Fibroblast of skin of left quadriceps (primary cell): ENCODE measurements at places on chromosomes 7 and 10.
A peak's percentile ranks its signal among the peaks of the same experiment; 100 is the strongest.

- no peak for DNase-seq
Measured at GRCh38 chr7:130409067-130409711, 28.9 kb downstream of the CPA1 start.

- DNase-seq = no peak
Measured at GRCh38 chr7:24428676-24429075, 144.6 kb upstream of the PALS2 start.

GRCh38 chr7:99033765-99034164 is 110.1 kb downstream of the SMURF1 start:
- DNase-seq = no peak

DNA sequence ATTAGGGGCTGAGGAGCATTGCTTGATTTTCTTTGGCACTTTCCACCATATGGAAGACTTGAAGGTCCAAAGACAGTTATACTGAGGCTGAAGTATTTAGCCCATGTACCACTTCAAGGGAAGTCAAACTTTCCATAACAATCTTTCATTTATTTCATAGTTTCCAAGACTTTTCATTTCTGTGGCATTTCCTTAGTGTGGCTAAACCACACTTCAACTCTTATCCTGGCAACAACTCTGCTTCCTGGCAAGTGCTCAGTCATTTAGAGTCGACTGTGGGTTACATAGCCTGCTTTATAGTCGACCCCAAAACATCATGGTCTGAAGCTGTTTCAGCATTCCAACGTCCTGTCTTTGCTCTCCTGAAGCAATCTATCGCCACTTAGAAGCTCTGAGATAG is 343.0 kb upstream of the SEMA3D start:
- peak; percentile 84 for DNase-seq

DNA sequence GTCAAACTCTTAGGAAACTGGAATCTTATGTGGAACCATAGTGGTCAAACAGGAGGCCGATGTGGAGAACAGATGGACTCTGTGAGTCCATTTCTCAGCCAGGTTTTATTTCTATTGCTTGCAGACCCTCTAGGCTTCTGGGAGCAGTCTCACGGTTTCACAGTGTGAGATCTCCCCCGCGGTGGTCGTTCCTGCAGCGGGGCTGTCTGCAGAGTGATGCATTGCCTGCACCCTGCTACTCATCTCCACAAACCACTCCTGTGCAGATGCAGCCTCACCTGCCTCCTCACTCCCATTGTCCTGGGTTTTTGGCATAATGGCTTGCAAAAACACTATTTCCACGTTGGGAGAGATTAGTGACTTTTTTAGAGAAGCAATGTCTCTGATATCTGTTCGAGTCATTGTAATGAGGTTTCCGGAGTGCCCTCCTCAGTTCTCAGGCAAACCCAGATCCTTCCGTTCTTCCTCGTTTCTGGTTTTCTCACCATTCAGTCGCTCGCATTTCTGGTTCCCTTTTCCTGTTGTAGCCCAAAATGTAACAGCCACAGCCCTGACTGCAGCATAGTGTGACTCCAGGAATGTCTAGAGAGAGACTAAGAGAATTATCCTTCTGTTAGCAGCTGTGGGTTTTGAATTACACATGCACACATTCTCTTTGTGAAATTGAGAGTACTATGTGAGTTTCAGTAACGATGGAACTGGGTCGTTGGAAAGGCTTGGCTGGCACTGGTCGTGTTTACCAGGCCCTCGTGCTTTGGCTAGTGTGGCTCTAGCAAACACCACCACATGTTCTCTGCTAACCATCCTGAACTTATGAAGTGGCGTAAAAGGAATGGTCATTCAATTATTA is 30.2 kb downstream of the ACADSB start:
- no peak for DNase-seq

- no peak for DNase-seq
Measured at GRCh38 chr7:130309986-130310385, 17.0 kb downstream of the CPA4 start.

- DNase-seq = no peak
Measured at GRCh38 chr10:30398788-30399187, 35.2 kb upstream of the MAP3K8 start.

- no peak for DNase-seq
Measured at GRCh38 chr10:13078912-13079775, 20.8 kb upstream of the OPTN start.

DNA sequence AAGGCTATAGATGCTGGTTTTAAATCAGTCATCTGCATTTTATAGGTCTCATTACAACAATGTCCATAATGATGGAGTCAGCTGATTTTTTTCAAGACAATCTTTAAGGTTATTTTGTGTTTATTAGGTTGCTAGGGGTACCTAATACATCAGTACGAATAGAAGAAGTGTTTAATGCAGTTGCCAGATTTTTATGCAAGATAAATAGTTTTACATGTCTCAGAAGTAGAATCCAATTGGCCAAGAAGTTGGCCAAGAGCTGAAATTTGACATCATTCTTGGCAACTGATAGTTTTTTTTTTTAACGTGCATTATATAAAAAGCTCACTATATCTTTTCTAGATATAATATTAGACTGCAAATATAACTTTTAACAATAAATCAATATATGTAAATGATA is 208.5 kb downstream of the TRIL start:
- DNase-seq = no peak
